Activated CD4-positive, alpha-beta T cell treated with anti-CD3 and anti-CD28 coated beads, Interleukin-2, amount 10 ng/mL, durations not matched to agents 24 days and 14 days (primary cell): ENCODE measurements at places on chromosomes 1 and 21. TPM values are rescaled to one million over a fixed set of nuclear protein-coding genes. Genes with fewer than 3 reads are reported as not detected.
A peak's percentile ranks its signal among the peaks of the same experiment; 100 is the strongest.

Gene GPR153
- total RNA-seq, result 1.3 and 1.7 TPM in 2 replicates

Gene GNAT2
- 0.33 TPM in 2 replicates for total RNA-seq

Gene C1orf52
- 29.8 and 32.3 TPM in 2 replicates for total RNA-seq

DNA sequence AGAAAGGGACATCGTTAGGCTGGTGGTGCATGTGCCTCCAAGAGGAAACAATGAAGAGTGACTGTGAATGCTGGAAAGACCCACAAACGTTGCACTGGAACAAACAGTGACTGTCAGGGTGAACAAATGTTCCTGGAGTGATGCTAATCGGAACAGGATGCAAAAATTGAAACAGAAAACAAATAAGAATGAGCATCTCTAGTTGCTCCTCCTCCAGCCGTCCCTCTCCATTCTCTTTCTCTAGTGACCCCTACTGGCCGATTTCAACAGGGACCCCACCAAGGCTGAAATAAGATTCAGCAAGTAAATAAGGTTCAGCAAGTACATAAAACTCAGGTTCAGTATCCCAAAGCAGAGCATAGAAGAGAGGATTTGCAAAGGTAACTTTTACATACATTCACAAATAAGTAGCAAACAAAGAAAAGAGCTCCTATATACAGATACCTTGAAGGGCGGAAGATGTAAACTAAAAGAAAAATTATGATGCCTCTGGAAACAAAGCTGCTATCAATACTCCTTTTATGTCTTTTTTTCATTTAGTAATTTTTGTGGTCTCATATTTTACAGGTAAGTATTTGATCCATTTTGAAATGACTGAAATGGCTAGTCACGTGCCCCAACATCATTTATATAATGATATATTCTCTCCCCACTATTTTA, 836.1 kb upstream of the ADAMTS5 start:
- H3K4me3 ChIP-seq, result no peak overlapping the region
- H3K27ac ChIP-seq, result no peak overlapping the region
- H3K4me1 ChIP-seq, result no peaks in the 10 kb centered on the region
- no peaks in the 10 kb centered on the region for H3K36me3 ChIP-seq
- H3K27me3 ChIP-seq, result no peaks in the 10 kb centered on the region

Gene TRIM67
- total RNA-seq, result not detected in 2 replicates

DNA sequence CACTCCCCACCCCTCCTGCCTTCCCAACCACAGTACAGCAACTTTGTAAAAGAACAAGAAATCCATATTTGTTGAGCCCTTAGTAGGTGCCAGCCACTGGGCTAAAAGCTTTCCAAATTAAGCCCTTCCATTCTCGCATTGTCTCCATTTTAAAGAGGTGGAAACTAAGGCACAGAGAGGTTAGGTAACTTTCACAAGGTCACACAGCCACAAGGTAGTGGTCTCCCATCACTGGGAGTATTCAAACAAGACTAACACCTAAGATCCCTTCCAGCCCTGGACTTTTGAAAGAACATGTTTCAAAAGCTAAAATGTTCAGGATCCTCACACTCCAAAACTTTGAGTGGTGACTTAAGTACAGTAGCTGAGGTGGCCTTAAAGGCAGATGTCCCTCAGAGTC, 3.2 kb downstream of the SDC3 start:
- peak overlapping the region; percentile 3 for H3K27ac ChIP-seq
- no peak for DNase-seq
- peaks cover 51% of the 10 kb centered on the region for H3K27me3 ChIP-seq
- H3K36me3 ChIP-seq, result peaks cover 2% of the 10 kb centered on the region
- peaks cover 11% of the 10 kb centered on the region for H3K4me1 ChIP-seq

DNA sequence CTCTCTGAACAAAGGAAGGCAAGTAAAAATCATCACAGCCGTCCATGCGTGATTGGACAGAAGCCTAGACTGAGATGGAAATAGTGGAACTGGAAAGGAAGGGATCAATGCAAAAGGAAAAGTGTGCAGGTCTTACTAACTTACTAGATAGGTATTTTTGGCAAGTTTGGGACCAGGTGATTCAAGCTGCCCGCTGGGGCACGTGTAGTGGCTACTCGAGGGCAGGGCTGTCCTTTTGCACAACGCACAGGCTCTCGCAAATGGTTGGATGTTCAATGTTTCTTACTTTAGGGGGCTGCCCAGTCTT, 566 bp upstream of the ALG6 start:
- H3K4me1 ChIP-seq, result peaks cover 15% of the 10 kb centered on the region
- H3K27ac ChIP-seq, result peak overlapping the region; percentile 64
- H3K36me3 ChIP-seq, result peaks cover 10% of the 10 kb centered on the region
- no peak for DNase-seq
- H3K27me3 ChIP-seq, result peaks cover 16% of the 10 kb centered on the region
- H3K4me3 ChIP-seq, result peak overlapping the region; percentile 99

GRCh38 chr1:218521414-218522169, 176.5 kb downstream of the TGFB2 start:
- peak; percentile 78 for DNase-seq
- no peaks in the 10 kb centered on the region for H3K4me1 ChIP-seq
- peaks cover 4% of the 10 kb centered on the region for H3K27me3 ChIP-seq
- no peak overlapping the region for H3K4me3 ChIP-seq

GRCh38 chr1:226663327-226663704, 75.8 kb downstream of the ITPKB start:
- peak overlapping the region; percentile 81 for H3K27ac ChIP-seq
- H3K36me3 ChIP-seq, result peaks cover 6% of the 10 kb centered on the region
- H3K4me3 ChIP-seq, result peak overlapping the region; percentile 69
- no peak for DNase-seq
- H3K27me3 ChIP-seq, result no peaks in the 10 kb centered on the region
- H3K4me1 ChIP-seq, result peaks cover 77% of the 10 kb centered on the region
